ENCODE measurements at places on chromosomes 2 and 18. TPM values are rescaled to one million over a fixed set of nuclear protein-coding genes. Genes with fewer than 3 reads are reported as not detected.

Gene FAM110C
- under 0.01 TPM for total RNA-seq

Gene DYNAP
- total RNA-seq = not detected

Gene PLGLB1
- total RNA-seq = 0.26 TPM

Gene CDH7
- total RNA-seq = not detected

Gene REG3A
- not detected for total RNA-seq

Gene PIK3C3
- 45.2 TPM for total RNA-seq

Gene C2orf80
- total RNA-seq = not detected

Gene ASAP2
- 83.4 TPM for total RNA-seq

Gene PRKRA
- 41.5 TPM for total RNA-seq

Gene RFX8
- 20.3 TPM for total RNA-seq

Gene COLEC11
- 0.92 TPM for total RNA-seq

Gene UCN
- 0.50 TPM for total RNA-seq

Gene STARD6
- total RNA-seq = 0.53 TPM

Gene MAPK4
- total RNA-seq = under 0.01 TPM

Gene MYOM1
- total RNA-seq = 1.9 TPM

Measured in aortic smooth muscle cell (primary cell).